ENCODE measurements at places on chromosomes 6 and 20.

DNA sequence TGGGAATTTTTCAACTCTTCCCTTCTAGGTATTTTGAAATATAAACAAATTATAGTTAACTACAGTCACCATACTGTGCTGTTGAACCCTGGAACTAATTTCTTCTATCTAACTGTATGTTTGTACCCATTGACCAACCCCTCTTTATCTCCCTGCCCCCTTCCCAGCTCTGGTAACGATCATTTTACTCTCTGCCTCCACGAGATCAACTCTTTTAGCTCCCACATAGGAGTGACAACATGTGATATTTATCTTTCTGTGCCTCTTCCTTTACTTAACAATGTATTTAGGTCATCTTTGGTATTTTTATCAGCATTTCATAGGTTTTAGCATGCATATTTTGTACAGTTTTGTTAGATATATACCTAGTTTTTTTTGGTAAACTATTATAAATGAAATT lies 45.9 kb downstream of the ASXL1 start:
- DNase-seq: no peak

GRCh38 chr20:47662483-47663353 lies 122.6 kb downstream of the SULF2 start:
- DNase-seq: no peak

- DNase-seq: no peak
Measured at GRCh38 chr6:31336896-31337496, 20.0 kb downstream of the HLA-B start.

DNA sequence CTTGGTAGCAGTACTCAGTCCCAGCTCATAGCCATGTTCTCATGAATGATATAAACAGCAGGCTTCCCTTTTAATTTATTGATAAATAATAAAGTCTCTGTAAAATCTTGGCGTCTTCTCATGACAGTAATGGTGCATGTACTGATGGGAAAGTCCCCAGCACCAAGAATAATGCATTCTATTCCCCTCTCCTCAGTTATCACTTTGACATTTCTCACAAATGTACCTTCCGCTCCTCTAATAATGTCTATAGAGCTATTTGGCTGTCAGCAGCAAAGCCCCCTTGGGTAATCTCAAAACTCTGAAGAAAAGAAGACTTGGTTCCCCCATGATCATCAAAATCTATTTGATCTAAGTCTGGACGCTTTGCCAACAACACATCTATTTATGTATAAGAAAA lies 185.0 kb upstream of the SPTLC3 start:
- no peak for DNase-seq

DNA sequence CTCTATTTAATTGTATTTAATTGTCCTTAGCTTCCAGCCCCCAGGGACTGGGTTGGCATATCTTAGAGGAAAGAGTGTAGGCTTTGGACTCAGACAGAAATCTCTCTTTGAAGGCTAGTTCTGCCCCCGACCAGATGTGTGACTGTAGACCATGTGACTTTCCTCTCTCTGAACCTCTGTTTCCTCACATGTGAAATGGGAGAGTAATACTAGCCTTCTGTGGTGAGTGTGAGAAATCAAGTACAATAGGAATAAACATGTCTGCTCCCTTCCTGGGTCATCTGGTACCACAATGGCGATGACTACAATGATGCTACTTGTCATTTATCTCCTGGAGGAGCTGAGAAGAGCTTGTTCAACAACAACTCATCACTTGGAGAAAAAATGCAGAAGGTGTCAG lies 179.9 kb downstream of the LRFN2 start:
- no peak for DNase-seq

DNA sequence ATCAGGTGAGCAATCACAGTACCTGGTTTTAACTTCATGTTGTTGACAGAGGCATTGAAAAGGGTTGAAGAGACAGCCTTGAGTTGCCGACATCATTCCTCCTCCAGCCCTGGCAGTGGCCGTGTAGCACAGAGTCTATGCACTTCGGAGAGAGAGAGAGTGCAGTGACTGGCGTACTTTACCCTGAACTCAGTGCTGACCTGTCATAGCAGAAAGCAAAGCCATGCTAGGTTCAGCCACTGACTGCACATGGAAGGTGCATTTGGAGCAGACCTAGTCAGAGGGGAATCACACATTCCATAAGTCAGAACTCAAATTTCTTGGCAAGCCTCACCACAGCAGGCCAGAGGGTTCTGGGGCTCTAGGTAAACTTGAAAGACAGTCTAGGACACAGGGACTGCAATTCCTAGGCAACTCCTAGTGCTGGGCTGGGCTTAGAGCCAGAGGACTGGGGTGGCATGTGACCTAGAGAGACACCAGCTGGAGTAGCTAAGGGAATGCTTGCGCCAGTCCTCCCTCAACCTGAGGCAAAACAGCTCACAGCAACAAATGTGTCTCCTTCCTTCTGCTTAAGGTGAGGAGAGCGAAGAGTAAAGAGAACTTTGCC lies 69.1 kb downstream of the ELOVL4 start:
- DNase-seq: no peak

- DNase-seq: no peak
Measured at GRCh38 chr20:55269913-55270312, 735.4 kb downstream of the CBLN4 start.

DNA sequence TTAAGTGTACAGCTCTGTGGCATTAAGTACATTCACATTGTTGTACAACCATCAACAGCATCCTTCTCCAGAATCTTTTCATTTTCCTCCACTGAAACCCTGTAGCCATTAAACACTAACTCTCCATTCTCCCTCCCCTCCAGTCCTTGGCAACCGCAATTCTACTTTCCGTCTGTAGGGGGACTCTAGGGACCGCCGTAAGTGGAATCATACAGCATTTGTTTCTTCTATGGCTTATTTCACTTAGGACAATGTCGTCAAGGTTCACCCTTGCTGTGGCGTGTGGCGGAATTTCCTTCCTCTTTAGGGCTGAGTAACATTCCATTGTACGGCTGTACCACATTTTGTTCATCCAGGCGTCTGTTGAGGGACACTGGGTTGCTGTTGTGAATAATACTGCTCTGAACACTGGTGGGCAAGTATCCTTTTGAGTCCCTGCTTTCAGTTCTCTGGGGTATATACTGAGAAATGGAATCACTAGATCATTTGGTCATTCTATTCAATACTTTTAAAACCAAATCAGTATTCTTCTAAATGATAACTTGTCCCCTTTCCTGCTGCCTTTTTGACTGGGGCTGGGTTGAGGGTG lies 50.7 kb downstream of the PPP1R3G start:
- peak; percentile 47 for DNase-seq

GRCh38 chr6:13877051-13877450 lies 47.7 kb upstream of the RNF182 start:
- DNase-seq: no peak

DNA sequence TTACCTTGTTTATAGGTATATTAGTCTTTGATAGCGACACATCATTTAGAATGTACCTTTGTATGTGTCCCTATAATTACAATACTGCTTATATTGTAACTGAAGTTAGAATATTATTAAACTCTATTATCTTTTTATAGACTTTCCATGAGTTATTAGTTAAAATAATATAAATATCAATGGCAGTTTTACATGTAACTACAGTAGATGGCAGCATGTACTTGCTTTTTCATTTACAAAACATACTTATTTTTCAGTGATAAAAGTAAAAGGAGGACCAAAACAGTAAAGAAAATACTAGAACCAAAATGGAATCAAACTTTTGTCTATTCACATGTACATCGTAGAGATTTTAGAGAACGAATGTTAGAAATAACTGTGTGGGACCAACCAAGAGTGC lies 364.3 kb downstream of the RIMS1 start:
- no peak for DNase-seq

DNA sequence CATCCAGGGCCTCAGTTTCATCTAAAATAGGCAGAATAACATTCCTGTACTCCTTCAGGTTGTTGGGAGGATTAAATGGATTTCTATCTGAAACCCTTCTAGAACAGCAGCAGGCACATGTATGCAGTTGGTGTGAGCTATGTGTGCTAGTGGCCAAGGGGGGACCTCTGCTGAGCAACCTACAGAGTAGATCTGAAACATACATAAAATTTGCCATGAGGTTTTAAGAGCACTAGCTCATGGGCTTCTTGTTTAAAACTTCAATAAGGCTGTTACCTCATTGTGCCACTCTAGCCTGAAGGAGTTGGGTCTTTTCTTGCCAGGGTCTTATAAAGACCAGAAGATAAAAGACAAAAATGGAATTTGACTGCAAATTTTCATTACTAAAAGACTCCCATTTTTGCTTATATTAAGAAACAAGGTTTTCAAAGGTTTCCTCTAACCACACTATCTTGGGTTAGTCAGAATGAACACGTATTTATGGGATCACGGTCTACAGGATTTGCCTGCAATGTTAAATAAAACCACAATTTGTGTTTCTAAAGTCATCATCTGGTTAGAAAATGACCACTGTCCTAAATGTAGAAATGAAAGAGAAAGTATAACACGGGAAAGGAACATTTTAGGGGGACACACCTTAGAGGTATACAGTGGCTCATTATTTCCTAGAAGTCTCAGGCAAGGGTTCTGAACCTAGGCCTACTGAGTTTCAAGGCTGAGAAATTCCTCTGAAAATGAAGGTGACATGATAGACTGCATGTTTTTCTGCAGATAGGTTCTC lies 144.9 kb upstream of the OLIG3 start:
- DNase-seq: no peak

DNA sequence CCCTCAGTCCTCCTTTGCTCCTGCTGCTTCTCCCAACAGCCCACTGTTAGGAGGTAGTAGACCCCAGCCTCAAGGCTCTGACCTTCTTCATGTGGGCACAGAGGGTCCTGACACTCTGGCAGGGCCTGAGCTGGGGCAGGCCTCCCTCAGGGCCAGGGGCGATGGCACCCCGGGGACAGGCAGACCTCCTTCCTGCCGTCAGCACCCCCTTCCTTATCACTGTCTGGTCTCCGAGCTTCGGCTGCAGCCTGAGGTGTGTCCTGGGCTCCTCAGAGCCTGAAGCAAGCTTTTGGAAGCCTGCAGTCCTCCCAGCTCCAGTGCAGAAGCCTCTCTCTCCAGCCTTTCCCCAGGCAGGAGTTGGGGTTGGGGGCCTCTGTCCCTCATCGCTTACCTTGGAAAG lies 22.0 kb downstream of the SPDEF start:
- DNase-seq: no peak

DNA sequence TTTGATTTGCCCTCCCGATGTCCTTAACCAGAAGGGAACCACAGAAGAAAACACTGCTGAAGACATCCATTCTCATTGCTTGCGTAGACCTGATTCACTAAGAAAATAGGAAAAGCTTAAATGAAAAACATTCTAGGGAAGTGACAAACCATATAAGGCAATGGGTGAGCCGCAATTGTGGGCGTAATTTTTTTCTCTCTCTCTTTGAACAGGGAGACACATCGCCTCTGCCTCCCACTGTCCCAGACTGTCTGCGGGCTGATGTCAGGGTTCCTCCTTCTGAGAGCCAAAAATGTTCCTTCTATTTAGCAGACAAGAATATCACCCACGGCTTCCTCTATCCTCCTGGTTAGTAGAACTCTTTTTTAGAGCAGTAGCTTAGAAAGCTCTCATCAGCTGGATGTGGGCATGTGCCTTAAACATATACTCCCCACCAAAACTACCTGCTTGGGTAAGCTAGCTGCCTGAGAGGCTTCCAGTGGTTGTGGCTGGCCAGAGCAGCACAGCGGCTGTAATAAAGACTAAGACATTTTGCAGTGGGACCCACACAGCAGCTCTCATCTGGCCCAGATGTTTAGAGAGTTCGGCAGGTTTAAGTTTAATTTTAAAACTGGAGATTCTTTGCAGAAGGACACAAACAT lies 22.7 kb upstream of the CTAGE9 start:
- no peak for DNase-seq

DNA sequence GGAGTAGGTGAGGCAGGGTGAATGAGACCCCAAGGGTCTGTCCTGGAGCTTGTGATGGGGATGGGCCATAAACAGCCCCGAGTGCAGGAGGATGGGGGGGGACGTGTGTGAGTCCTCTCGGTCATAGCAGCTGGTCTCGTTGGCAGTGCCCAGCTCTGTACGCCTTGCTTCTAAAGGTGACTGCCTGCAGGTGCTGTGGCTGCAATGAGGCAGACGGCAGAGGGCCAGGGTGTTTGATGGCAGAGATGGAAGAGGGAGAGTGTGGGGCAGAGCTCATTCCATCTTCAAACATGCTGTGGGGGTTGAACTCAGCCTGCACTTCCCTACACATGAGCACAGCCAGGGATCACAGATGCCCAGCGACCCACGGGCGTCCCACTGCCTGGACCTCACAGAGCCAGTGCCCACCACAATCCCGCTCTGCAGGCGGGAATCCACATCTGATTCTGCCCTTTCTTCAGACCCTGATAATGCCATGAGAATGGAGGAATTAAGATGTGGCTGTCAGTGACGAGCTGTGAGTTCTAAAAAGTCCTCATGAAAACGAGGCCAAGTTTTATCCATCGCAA lies 123.3 kb upstream of the CDH4 start:
- DNase-seq: no peak

- no peak for DNase-seq
Measured at GRCh38 chr6:31713991-31714684, 1.0 kb upstream of the LY6G6D start.

DNA sequence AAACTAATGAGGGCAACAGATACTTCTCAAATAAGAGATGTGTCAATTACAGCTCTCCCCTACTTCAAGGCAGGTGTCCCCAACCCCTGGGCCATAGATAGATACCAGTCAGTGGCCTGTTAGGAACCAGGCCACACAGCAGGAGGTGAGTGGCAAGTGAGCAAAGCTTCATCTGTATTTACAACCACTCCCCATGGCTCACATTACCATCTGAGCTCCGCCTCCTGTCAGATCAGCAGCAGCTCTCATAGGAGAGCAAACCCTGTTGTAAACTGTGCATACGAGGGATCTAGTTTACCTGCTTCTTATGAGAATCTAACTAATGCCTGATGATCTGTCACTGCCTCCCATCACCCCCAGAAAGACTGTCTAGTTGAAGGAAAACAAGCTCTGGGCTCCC lies 422.1 kb downstream of the GJA1 start:
- DNase-seq: no peak

GRCh38 chr20:19683188-19683587 lies 74.9 kb upstream of the RIN2 start:
- DNase-seq: no peak

DNA sequence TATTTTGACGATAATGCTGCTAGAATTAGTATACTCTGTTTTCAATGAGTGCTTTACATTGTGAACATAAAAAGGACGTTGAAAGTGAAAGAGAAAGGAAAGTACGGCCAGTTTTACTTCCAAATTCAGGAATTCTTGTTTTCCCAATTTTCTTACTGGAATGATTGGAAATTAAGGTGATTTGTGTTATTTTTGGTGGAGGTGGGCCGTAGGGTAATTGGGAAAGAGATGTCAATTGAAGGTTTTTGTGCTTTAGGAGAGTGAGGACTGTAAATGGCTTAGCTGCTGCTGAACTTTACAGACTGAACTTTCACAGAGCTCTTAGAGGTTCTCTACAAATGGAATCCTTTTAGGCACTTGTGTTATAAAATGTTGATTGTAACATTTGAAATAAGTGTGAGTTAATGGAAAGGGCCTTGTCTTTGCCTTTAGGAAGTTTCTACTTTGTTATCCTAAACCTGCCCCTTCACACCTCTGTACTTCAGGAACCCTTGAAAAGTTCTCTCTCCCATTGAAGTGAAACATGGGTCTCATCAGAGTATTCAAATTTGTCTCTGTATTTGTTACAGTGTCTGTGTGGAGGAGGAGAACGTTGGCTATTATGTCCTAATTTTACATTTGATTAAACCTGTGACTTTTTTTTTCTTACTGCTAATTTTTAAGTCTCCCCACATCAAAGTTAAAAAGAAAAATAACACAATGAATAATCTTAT lies 256.4 kb downstream of the ARID1B start:
- DNase-seq: no peak

All from iPS DF 6.9 (cell line).